ENCODE measurements at places on chromosomes 11 and 22. TPM values are rescaled to one million over a fixed set of nuclear protein-coding genes. Genes with fewer than 3 reads are reported as not detected.

DNA sequence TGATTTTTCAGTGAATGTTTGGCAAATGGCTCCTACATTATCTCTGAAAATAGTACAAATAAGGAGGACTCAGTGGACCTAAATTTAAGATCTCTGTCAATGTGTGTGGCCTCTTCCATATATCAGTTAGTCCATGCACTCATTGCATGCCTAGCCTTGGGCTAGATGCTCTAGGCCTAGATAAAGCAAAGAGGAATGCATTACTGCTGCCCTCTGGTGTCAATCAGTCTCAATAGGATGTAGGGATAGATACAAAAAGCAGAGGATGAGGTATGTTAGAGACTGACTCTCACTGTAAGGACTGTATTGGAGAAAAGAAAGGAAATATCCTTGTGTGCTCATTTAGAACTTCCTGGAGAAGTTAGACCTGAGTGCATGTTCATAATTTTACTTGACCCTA lies 42.0 kb downstream of the MS4A2 start:
- peak; percentile 57 for DNase-seq

DNA sequence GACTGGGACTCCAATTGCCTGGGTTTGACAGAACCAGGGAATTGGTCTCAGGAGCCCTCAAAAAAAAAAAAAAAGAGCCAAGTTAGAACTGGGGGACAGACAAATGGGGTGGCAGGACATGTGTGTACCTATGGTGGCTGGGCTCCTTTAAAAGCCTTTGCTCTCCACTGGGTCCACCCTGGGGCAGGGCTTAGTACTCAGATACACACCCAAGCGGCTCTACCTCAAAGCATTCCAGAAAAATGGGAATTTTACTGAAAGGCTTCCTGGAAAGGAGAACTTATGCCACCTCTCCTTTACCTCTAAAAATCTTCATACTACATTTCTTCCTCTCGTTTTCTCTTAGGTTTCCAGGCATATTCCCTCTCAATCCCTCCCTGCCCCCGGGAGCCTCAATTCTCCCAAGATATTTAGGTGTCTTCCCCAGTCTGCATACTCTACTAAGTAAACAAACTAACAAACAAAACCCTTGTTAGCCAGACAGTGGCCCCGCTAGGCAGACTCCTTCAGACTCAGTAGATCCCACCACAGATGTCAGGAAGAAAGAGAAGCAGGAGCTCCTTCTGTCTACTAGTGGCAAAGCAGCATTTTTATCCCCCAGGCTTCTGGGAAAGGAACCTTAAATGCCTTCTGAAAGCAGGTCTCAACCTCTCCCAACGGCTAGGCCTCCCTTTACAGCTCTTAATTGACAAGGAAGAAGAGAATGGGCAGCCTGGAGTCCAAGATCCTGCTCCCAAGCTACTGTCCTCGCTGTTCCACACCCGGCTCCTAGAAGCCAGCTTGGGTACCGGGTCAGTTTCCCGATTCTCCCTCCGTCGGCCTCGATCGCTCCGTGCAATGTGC lies 653 bp downstream of the PCSK7 start:
- DNase-seq: peak; percentile 19

- no peak for DNase-seq
Measured at GRCh38 chr11:65739022-65739421, 18.4 kb upstream of the RNASEH2C start.

- DNase-seq: no peak
Measured at GRCh38 chr11:121389651-121390050, 62.5 kb upstream of the SORL1 start.

The MRGPRX3 gene
- polyA plus RNA-seq: 28.1 TPM

GRCh38 chr11:90757849-90758494 lies 535.1 kb upstream of the CHORDC1 start:
- no peak for DNase-seq

The OR10D3 gene
- polyA plus RNA-seq: not detected

The PMM1 gene
- polyA plus RNA-seq: 62.8 TPM

The KIF18A gene
- polyA plus RNA-seq: 6.8 TPM

The BACE1-AS gene
- polyA plus RNA-seq: 2.2 TPM

Measured in mammary epithelial cell (primary cell).